ENCODE measurements at places on chromosomes 7 and 10. TPM values are rescaled to one million over a fixed set of nuclear protein-coding genes. Genes with fewer than 3 reads are reported as not detected.

The HOGA1 gene
- 0.21 TPM for total RNA-seq

The GFRA1 gene
- total RNA-seq = 3.1 TPM

The CCL24 gene
- total RNA-seq = not detected

The SLC39A12 gene
- total RNA-seq = not detected

The SPAM1 gene
- 0.18 TPM for total RNA-seq

The NACAD gene
- total RNA-seq = 6.7 TPM

The ZNF3 gene
- 32.8 TPM for total RNA-seq

The PIP gene
- total RNA-seq = not detected

The DHTKD1 gene
- total RNA-seq = 63.8 TPM

The LSM5 gene
- total RNA-seq = 74.7 TPM

The GBX1 gene
- total RNA-seq = not detected

The LAMB1 gene
- total RNA-seq = 219 TPM

The ITPRIP gene
- total RNA-seq = 11.0 TPM

The CYP2C8 gene
- 3.1 TPM for total RNA-seq

The BTBD16 gene
- total RNA-seq = not detected

The FRA10AC1 gene
- 17.1 TPM for total RNA-seq

The ADRB1 gene
- total RNA-seq = not detected

The HEPACAM2 gene
- not detected for total RNA-seq

The PNLIP gene
- not detected for total RNA-seq

The SEMA3E gene
- total RNA-seq = 294 TPM

The ZNF680 gene
- 11.2 TPM for total RNA-seq

The ATG9B gene
- total RNA-seq = 3.0 TPM

The PDZD7 gene
- 0.49 TPM for total RNA-seq

The TEX36 gene
- total RNA-seq = not detected

The STRIP2 gene
- total RNA-seq = 15.8 TPM

The AKR1C8 gene
- not detected for total RNA-seq

The SUGCT gene
- 4.9 TPM for total RNA-seq

The PRLHR gene
- not detected for total RNA-seq

The CHN2 gene
- 14.1 TPM for total RNA-seq

The GHITM gene
- 95.7 TPM for total RNA-seq

The COL1A2 gene
- total RNA-seq = 42.2 TPM

The ITIH5 gene
- 2.8 TPM for total RNA-seq

The CYP26C1 gene
- 0.44 TPM for total RNA-seq

The MUC3A gene
- 6.3 TPM for total RNA-seq

The SRRM3 gene
- total RNA-seq = 5.1 TPM

The ST8SIA6 gene
- 0.46 TPM for total RNA-seq

The HOXA2 gene
- total RNA-seq = not detected

The HGF gene
- total RNA-seq = not detected

The HABP2 gene
- 1.6 TPM for total RNA-seq

The EMX2 gene
- total RNA-seq = 0.07 TPM

The ADAP1 gene
- 8.0 TPM for total RNA-seq

The COL13A1 gene
- 25.2 TPM for total RNA-seq

The IKZF1 gene
- total RNA-seq = 0.44 TPM

The TMEM176B gene
- total RNA-seq = 0.31 TPM

The TWIST1 gene
- 1.7 TPM for total RNA-seq

The AVL9 gene
- 42.1 TPM for total RNA-seq

The PNLIPRP3 gene
- total RNA-seq = not detected

The DKK1 gene
- total RNA-seq = 9.9 TPM

The TUBAL3 gene
- total RNA-seq = not detected

The TSPAN33 gene
- total RNA-seq = 33.2 TPM

Data from endodermal cell (in vitro differentiated cells).